ENCODE measurements at places on chromosomes 2 and 18. TPM values are rescaled to one million over a fixed set of nuclear protein-coding genes. Genes with fewer than 3 reads are reported as not detected.

- no peak for DNase-seq
Measured at GRCh38 chr2:74739129-74739528, 85.1 kb downstream of the SEMA4F start.

The OTOF gene
- total RNA-seq, result 0.22 TPM

GRCh38 chr18:35050705-35051195 is 9.5 kb downstream of the MAPRE2 start:
- no peak for DNase-seq

The FOXI3 gene
- total RNA-seq, result not detected

GRCh38 chr2:134197445-134197844 is 56.4 kb upstream of the MGAT5 start:
- no peak for DNase-seq

The EDAR gene
- not detected for total RNA-seq

The NAT8 gene
- not detected for total RNA-seq

DNA sequence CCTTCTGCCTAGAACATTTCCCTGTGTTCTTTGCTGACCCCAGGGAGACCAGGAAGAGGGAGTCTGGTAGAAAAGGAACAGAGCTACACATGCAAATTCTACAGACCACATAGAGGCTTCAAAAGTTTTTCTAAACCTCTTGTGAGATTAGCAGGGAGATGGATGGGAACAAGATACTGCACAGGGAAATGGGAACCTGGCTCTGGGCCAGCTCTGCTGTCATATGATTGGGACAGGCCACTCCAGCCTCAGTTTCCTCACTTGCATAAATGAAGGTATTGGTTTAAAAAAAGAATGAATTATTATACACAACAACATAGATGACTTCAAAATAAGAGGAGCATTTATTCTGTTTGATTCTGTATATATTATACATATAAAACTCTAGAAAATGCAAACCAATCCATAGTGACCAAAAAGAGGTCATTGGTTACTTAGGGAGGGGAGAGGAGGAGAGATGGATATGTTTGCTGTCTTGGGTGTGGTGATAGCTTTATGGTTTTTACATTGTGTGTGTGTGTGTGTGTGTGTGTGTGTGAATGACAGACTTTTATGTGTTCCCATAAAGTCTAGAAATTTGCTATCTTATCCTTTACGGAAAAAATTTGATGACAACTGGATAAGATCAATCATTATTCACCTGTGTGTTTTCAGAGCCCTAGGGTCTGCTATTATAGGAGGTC is 115.5 kb downstream of the MGAT5 start:
- no peak for DNase-seq

GRCh38 chr18:34397286-34397896 is 172.7 kb upstream of the NOL4 start:
- DNase-seq, result no peak

DNA sequence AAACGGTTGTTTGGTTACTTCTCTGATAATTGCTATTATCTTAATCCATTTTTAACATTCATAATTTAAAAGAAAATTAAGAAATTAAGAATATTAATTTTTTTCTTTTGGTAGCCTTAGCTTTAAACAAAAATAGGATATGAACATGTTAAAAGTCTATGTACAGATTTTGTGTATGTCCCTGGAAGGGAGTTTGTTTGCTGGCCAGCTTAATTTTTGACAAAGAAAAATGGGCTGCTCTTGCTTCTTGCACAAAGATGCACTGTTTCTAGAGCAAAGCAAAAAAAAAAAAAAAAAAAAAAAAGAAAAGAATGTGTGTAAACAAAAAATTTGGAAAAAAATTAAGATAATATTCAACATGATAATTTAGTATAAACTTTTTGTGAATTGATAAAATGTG is 1.3 kb downstream of the RFTN2 start:
- no peak for DNase-seq

DNA sequence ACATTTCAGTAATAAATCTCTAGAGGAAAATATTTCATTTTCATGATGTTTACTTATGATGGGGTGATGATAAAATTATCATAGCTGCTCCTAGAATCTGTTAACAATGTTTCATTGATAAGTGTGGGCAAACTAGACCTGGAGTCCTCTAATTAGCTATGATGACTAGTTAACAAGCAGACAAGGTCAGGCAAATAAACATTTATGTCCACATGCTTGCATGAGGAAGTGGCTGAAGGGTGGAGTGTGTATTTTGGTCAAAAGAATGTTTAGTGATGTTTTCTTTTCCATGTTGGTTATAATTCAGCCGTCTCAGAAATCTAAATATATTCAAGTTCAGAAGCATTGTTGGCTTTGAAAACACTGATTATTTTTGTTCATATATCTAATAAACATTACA is 99.9 kb upstream of the FN1 start:
- DNase-seq, result no peak

The CHST9 gene
- total RNA-seq, result 0.30 TPM

- no peak for DNase-seq
Measured at GRCh38 chr18:23712445-23712844, 23.2 kb downstream of the LAMA3 start.

The EPHA4 gene
- 24.3 TPM for total RNA-seq

The SLC5A7 gene
- total RNA-seq, result 0.87 TPM

The CDK15 gene
- total RNA-seq, result 0.90 TPM

DNA sequence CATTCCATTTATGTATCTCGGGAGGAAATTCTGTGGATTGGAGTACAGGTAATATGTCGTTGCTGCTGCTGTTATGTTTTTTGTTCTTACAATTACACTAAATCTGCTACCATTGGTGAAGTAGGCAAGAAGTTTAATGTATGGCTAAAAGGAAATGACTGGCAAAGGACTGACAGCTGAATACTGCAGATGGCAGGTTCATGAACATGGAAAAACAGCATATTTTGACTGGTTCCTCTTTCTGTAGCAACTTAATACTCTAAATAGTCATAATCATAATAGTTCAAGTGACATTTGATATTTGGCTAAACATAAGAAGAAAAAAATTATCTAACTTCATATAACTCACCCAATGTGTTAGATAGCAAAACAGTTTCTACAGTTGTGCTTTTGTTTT is 84.5 kb upstream of the PGAP1 start:
- DNase-seq, result no peak

GRCh38 chr18:3429121-3429520 is 20.9 kb upstream of the TGIF1 start:
- no peak for DNase-seq

The CNOT11 gene
- 17.9 TPM for total RNA-seq

GRCh38 chr2:150472511-150472899 is 15.0 kb downstream of the RND3 start:
- DNase-seq, result peak; percentile 29

The TUBA3E gene
- total RNA-seq, result not detected

GRCh38 chr18:35267809-35268208 is 22.2 kb downstream of the ZSCAN30 start:
- no peak for DNase-seq

GRCh38 chr2:70657246-70657645 is 103.6 kb upstream of the TGFA start:
- no peak for DNase-seq

The PPP1R1C gene
- total RNA-seq, result 0.87 TPM

- DNase-seq, result no peak
Measured at GRCh38 chr2:149363958-149364357, 33.6 kb downstream of the LYPD6 start.

GRCh38 chr2:192283450-192283849 is 88.7 kb upstream of the TMEFF2 start:
- no peak for DNase-seq

- DNase-seq, result no peak
Measured at GRCh38 chr2:205658068-205658467, 24.2 kb upstream of the NRP2 start.

- no peak for DNase-seq
Measured at GRCh38 chr2:215746887-215747615, 266.3 kb downstream of the MREG start.

- DNase-seq, result no peak
Measured at GRCh38 chr2:230961091-230961491, 34.8 kb upstream of the SPATA3 start.

The PSMA8 gene
- not detected for total RNA-seq

DNA sequence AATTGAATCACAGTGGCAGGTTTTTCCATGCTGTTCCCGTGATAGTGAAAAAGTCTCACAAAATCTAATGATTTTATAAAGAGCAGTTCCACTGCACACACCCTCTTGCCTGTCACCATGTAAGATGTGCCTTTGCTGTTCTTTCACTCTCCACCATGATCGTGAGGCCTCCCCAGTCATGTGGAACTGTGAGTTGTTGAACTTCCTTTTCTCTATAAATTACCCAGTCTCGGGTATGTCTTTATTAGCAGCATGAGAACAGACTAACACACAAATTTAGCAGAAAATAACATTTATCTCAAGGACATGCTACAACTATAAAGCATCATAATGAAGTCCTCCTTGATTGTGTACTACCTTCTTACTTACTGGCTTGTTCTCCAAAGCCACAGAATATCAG is 1526.0 kb downstream of the LRP1B start:
- no peak for DNase-seq

The ALPG gene
- not detected for total RNA-seq

- no peak for DNase-seq
Measured at GRCh38 chr2:232942831-232943230, 70.2 kb downstream of the NGEF start.

DNA sequence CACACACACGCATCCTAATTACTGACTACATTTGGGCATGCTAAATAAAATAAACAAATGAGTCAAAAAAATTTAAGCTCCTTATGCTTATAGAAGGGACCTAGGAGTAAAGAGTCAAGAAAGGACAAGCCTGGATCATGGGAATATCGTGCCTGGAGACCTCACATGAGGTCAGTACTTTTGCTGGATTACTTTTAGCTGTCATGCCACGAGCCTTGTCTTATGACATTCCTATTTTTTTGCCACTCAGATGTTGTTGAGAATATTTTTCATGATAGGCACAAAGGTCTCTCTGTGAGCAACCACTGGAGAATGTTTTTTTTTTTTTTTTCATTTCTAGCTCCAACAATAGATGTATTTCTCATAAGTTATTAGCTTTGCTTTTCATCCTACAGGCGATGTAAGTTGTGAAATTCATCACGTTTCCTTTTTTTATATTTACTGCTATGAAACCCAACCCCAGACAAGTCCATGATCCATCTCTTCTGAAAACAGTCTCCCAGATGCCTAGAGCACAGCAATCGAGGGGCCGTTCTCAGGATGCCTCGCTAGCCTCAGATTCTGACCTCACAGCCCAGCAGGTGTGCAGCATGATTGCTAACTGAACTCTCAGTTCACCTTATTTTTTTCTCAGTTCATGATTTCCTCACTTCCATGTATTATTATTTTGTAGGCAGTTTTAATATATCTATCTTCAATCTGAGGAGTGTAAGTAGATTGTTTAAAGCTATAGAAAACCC is 464.5 kb downstream of the IRS1 start:
- no peak for DNase-seq

- no peak for DNase-seq
Measured at GRCh38 chr2:102044967-102045489, 53.3 kb downstream of the IL1R2 start.

DNA sequence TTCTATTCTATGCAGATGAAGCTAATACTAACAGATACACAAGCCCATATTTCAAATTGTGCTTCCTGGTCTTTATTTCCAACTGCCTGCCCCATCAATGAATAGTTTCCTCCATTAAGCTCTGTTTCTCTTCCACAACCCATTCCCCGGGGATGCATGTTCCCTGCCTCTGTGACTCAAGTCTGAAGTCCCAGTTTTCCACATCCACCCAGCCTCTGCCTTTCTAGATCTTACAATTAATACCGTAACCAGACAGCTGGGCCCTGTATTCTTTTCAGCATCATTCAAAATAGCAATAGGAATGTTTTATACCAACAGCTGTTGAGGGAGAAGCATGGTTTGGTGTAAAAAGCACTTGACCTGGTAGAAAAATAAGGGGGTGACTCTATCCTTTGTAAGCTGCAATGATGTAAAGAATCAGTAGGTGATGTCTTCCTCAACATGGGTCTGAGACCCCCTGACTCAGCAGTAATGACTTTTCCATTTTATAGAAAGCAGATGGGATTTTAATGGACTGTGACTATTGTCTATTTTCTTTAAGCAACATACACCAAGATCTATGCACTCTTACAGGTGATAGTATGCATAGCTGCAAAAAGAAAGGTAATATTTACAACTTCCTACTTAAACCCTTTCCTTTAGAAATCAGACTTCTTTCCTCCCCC is 46.1 kb upstream of the DAPL1 start:
- no peak for DNase-seq

The CNGA3 gene
- not detected for total RNA-seq

- DNase-seq, result no peak
Measured at GRCh38 chr2:105328281-105329196, 996 bp downstream of the TGFBRAP1 start.

DNA sequence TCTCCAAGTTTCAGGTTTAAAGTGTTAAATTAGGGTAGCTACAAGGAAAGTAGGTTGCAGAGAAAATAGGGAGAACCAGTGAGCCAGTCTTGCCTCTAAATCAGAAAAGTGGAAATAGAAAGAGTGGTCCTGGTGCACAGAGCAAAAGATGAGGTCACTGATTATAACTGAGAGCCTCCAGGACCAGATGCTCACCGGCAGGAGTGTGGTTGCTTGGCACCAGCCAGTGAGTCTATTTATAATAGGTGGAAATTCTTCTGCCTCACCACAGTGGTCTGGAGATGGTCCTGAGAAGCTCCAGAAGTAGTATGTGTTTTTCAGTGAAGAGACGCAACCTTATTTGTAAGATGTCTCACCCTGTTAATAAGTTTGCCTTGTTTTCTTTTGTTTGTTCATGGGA is 373.9 kb upstream of the KCNJ3 start:
- DNase-seq, result no peak

The MARCO gene
- total RNA-seq, result 59.4 TPM

DNA sequence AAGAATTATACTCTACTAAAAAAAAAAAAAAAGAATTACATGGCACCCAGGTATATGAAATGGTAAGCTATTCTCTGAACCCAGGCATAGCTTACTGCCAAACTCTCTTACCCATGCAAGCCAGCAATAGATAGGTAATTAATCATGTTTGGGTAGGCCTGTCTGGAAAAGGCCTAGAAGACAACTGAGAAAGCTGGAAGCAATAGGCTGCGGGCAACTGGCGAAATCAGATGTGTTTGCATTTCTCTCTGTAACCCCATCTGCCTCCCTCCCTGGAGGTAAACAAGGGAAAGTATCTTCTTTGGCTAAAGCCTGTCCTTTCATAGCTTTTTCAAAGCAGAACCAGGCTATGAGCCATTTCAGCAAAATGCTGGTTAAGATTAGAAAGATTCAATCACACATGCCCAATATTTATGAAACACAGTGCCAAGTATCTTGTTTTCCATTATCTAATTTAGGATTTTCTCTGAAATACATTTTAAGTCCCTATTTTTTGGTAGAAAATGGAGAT is 934.8 kb upstream of the DDX18 start:
- no peak for DNase-seq

The NETO1 gene
- 0.66 TPM for total RNA-seq

DNA sequence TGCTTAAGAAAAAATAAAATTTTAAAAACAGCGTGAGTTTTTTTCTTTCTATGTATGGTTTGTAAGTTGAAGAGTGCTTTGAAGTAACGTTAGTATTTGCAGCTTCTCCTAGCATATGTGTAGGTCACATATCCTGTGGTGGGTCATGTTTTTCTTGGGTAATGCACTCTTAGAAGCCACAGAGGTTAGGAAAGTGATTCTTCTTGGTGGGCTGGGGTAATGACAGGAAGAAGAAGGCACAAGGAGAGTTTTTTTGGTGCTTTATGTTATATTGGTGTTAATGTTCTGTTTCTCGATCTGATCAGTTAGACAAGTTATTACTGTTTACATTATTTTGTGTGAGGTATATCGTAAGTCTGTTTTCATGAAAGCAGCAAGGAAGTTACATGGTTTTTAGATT is 109.0 kb downstream of the ICA1L start:
- DNase-seq, result no peak

- no peak for DNase-seq
Measured at GRCh38 chr2:23589739-23590138, 204.8 kb downstream of the KLHL29 start.

GRCh38 chr2:225140723-225141122 is 98.5 kb upstream of the DOCK10 start:
- DNase-seq, result no peak
